Fibroblast of lung (primary cell): ENCODE measurements at places on chromosomes 1 and 21. TPM values are rescaled to one million over a fixed set of nuclear protein-coding genes. Genes with fewer than 3 reads are reported as not detected.

Gene TNNT2
- polyA plus RNA-seq = 0.14 and 1.4 TPM in 2 replicates

DNA sequence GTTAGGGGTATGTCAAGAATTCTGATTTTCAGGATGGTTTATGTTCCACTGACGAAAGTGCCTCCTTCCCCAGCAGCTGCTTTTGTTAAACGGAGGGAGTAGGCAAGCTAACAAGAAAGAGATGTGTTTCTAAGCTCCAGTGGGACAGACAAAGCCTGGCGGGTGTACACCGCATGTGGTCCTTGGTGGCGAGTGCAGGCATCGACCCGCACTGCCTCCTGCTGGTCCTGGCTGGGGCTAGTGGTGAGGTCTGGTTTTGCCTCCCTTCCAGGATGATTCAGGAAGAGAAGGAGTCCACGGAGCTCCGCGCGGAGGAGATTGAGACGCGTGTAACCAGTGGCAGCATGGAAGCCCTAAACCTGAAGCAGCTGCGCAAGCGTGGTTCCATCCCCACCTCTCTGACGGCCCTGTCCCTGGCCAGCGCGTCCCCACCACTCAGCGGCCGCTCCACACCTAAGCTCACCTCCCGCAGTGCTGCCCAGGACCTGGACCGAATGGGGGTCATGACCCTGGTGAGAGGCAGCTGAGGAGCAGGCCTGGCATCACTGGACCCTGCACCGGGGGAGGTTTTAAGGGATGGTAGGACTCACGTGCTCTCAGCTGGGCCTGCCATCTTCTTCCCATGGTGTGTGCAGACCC, 29.0 kb downstream of the PPFIA4 start:
- DNase-seq = no peak
- H3K27ac ChIP-seq = no peak overlapping the region
- H3K4me3 ChIP-seq = no peak overlapping the region
- peaks cover 2% of the 10 kb centered on the region for H3K4me1 ChIP-seq
- H3K36me3 ChIP-seq = no peaks in the 10 kb centered on the region
- H3K27me3 ChIP-seq = peaks cover 3% of the 10 kb centered on the region

Gene CLDN17
- not detected in 2 replicates for polyA plus RNA-seq

DNA sequence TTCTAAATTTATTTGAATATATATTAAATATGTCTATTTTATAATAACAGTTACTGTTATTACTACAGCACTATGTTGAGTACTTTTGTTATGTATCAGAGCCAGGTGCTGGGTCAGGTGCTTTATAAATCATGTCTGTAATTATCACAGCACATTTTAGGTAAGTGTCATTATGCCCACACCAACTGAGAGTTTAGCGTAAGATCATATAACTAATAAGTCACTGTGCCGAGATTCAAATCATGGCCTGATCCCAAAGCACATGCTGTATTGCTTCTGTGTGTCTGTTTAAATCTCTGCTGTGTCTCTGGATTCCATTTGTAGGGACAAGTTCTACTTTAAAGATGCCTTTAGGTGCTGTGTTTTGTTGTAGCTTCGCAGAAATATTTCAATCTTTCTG, 1.9 kb downstream of the GPSM2 start:
- peak overlapping the region; percentile 44 for H3K4me3 ChIP-seq
- no peaks in the 10 kb centered on the region for H3K27me3 ChIP-seq
- H3K27ac ChIP-seq = peak overlapping the region; percentile 29
- DNase-seq = no peak

Gene OR2T35
- 0.03 TPM in 1 of 2 replicates, not detected in the other for polyA plus RNA-seq

Gene GUCA2B
- polyA plus RNA-seq = not detected in 2 replicates
